ENCODE measurements at places on chromosomes 13 and 19.

DNA sequence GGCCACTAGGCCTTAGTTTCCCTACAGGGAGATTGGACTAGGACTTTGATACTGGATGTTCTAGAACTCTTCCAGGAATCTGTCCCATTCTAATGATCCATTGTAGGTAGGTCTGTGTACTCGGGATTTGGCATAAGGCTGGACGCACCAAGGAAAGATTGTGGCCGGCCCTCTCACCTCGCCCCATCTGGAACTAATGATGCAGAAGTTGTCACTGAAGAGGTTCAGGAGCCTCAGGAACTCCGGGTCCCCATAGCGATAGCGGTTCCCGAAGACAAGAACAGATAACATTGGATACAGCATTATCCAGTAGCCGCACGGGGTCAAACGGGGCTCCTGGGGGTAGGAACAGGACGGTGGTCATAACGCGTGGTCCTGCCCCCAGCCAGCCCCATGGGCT, 11.2 kb downstream of the EGLN2 start:
- DNase-seq, result no peak

DNA sequence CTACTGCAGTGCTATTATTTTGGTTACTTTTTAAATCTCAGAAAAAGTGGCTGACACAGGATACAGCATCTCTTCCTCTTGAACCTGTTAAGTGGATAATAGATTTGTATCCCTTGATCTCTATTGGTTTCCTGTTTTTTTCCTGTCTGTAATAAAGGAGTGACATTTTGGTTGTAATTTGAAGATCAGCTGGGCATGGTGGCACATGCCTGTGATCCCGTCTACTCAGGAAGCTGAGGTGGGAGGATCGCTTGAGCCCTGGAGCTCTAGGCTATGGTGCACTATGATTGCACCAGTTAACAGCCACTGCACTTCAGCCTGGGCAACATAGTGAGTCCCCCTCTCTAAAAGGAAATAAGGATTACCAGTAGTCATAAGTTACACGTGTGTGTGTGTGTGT, 46.8 kb downstream of the METTL21C start:
- peak; percentile 21 for DNase-seq

GRCh38 chr19:4577020-4577782, 17.7 kb upstream of the SEMA6B start:
- no peak for DNase-seq

DNA sequence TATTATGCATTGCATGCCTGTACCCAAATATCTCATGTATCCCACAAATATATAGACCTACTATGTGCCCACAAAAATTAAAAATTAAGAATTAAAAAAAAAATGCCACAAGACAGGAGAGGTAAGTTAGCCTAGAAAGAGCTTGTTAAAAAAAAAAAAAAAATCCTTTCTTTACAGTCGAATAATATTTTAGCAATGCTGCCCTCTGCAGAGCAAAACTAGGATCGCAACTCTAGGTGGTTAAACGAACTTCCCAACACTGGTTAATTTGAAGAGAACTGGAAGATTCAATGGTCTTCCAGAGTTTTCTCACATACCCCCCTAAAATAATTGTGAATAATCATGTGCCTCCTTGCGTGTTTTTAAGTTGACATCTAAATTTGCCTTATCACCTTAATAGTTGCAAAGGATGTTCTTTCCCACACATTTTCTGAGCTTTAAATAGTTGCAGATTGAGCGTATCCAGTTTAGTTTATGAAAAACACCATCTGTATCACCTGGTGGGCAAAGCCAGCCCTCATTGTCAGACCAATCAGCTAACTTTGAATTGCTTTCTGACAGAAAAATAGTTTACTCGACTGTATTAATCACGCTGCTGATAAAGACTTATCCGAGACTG, 47.4 kb upstream of the RCBTB2 start:
- peak; percentile 82 for DNase-seq

DNA sequence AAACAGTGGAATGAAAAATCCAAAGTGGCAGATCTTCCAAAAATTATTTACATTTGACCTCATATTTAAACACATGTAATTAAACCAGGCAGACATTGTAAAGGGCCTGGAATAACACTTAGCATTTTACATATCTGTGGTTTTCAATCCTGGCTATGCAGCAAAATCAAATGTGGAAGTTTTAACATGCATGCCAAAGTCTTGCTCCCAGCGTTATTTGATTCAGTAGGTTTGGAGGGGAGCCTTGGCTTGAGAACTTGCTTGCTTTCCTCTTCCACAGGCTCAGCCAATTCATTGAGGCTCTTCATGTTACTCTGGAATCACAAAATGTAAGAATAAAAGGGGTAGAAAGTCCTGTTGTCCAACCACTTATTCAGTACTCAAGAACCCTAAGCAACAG, 42.5 kb upstream of the INTS6 start:
- DNase-seq, result no peak

DNA sequence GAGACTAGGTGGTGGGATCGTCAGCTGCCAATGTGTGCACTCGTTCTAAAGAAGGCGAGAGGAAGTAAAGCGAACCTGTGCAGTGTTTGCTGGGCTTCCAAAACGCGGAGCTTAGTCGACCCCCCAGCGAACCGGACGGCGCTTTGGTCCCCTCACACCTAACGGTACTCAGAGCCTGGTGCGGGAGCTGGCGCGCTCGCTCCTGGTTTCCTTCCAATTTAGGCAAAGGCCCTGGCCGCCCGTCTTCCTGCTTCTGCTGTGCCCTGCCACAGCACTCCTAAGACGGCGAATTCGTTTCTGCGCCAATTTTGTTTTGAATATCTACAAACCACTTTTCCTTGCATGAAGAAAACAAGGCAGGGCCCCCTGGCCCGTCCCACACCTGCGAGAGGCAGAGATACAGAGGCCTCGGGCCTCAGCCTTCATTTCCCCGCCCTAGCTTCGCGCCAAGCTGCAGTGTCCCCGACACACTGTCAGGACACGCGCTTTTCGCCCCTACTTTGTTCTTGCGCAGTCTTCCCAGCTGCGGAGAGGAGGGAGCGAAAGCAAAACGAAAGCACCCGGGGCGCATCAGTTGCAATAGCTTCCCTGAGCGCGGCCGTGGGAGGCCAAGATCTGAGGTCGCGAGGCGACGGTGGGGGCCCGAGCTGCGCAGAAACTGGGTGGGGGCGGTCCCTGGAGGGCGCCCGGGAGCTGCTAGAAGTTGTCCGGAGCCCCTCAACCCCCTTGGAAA, 111.9 kb downstream of the KCNRG start:
- no peak for DNase-seq

- no peak for DNase-seq
Observed at GRCh38 chr13:34620074-34620850, 321.8 kb upstream of the NBEA start.

Measured in KBM-7 (cell line).